ENCODE measurements at places on chromosomes 1 and 21.

- DNase-seq: no peak
Measured at GRCh38 chr1:5819391-5820025, 172.7 kb downstream of the NPHP4 start.

GRCh38 chr1:221678014-221678413, 63.9 kb downstream of the DUSP10 start:
- DNase-seq: no peak

- no peak for DNase-seq
Measured at GRCh38 chr1:234197839-234198238, 175.4 kb upstream of the COA6 start.

- no peak for DNase-seq
Measured at GRCh38 chr1:58155418-58156123, 391.0 kb downstream of the OMA1 start.

DNA sequence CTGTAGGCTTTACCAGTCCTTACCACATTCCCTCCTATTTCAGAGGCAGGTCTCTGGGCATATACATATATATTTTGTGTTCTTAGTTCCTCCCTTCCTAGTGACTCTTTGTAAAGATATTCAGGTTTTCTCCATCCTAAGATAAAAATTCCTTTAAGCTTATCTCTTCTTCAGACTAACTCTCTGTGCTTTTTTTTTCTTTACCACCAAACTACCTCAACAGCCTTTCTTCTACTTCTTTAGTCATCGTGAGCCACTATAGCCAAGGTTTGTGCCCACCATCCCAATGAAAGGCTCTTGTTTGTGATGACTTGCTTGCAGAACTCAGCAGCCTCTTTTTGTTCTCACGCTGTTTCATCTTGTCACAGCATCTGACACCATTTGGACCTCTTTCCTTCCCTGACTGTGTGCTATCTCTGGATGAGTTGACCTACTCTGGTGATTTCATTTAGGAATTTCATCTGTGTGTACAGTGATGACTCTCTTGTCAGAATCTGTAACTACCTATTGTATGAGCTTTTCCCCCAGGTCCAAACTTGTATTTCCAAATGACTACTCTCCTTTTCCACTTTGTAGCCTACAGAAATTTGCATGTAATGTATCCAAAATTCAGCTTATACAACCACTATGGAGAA, 59.0 kb upstream of the MACF1 start:
- DNase-seq: no peak

DNA sequence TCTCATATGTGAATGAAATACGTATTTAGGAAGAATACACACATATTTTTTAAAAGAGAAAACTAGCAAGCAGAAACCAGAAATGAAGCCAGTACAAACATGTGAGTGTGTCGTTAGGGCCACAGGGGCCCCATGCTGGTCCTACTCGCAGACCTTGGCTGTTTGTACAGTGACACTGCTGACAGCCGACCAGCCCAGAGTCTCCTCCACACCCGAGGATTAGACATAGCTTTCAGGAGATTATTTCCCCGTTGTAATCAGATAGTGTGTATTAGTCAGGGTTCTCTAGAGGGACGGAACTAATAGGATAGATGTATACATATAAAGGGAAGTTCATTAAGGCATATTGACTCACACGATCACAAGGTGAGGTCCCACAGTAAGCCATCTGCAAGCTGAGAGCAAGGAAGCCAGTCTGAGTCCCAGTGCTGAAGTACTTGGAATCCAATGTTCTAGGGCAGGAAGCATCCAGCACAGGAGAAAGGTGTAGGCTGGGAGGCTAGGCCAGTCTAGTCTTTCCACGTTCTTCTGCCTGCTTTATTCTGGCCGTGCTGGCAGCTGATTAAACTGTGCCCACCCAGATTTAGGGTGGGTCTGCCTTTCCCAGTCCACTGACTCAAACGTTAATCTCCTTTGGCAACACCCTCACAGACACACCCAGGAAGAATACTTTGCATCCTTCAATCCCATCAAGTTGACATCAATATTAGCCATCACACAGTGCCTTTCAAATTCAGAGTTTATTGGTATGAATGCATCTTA, 51.2 kb downstream of the DIP2A start:
- DNase-seq: no peak

- peak; percentile 17 for DNase-seq
Measured at GRCh38 chr1:185595835-185596667, 138.1 kb upstream of the HMCN1 start.

- no peak for DNase-seq
Measured at GRCh38 chr1:192756847-192757246, 52.0 kb upstream of the RGS2 start.

- no peak for DNase-seq
Measured at GRCh38 chr1:14842361-14842760, 243.9 kb downstream of the KAZN start.
